ENCODE measurements at places on chromosomes 16 and 17. TPM values are rescaled to one million over a fixed set of nuclear protein-coding genes. Genes with fewer than 3 reads are reported as not detected.

Gene ITGAD
- polyA plus RNA-seq: not detected

Gene PMP22
- 38.4 TPM for polyA plus RNA-seq

DNA sequence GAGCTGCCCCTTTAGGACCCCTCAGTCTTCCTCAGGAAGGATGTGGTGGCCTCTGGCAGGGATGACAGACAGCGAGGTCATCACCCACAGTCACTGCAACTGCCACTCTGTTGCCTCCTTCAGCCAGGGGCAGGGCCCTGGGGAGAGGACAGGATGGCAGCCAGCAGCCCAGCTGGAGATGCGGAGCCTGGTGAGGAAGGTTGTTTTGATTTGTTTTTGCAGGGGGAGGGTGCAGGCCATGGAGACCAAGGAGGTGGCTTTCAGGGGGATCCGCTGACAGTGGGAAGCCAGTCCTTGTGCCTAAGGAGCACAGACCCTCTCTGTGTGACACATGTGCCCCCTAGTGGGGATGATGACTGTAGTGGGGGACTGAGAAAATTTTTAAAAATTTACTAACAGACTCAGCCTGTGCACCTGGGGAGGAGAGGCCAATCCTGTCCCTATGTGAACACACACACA lies 7.4 kb downstream of the PRCD start:
- no peak for DNase-seq

DNA sequence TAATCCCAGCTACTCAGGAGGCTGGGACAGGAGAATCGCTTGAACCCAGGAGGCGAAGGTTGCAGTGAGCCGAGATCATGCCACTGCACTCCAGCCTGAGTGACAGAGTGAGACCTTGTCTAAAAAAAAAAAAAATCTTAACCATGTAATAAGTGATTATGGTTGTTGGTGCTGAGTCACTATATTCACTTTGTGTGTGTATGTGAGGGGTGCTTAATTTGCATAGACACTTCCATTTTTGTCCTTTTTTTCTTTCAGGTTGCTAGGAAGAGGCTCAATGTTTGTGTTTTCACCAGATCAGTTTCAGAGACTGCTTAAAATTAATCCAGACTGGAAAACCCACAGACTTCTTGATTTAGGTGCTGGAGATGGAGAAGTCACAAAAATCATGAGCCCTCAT lies 18.2 kb downstream of the METTL9 start:
- no peak for DNase-seq

DNA sequence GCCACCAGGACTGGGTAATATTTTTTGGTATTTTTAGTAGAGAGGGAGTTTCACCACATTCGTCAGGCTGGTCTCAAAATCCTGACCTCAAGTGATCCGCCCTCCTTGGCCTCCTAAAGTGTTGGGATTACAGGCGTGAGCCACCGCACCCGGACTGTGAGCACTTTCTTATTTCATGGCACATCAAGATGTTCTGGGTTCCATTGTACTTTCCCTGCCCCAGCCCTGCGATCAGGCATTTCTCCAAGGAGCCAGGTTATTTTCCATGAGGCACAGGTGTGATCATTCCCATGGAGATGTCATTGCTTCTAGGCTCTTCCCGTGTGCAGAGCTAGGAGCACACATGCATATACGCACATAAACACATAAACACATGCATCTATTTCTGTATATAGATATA lies 2.6 kb upstream of the ANKRD40CL start:
- peak; percentile 33 for DNase-seq

Gene CHTF8
- 61.9 TPM for polyA plus RNA-seq
